ENCODE measurements at places on chromosomes 13 and 19. TPM values are rescaled to one million over a fixed set of nuclear protein-coding genes. Genes with fewer than 3 reads are reported as not detected.

DNA sequence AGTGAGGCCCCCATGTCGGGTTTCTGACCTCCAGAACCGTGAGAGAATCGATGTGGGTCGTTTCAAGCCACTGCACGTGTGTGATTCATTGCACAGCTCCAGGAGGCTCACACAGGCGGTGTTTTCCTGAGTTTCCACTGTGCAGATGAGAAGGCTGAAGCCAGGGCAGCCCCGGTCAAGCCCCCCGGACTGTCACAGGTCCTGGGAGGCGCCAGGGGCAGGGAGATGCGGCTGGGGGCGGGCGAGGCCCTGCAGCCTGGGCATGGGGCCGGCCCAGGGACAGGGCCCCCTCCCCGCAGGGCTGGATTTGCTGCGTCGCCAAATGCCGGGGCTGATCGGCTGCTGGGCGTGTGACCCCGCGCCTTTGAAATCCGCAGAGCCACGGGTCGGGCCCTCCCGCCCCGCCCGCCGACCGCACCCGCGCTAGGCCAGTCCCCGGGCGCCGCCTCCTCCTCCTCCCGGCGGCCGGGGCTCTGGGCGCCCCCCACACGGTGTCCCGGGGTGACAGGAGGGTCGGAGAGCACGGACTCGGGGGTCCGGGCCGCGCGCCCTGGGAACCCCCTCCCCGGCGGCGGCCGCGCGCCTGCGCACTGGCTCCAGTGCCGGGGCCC, 9.9 kb upstream of the MKNK2 start:
- DNase-seq, result no peak

- no peak for DNase-seq
Observed at GRCh38 chr19:5035793-5036697, 67.1 kb downstream of the KDM4B start.

GRCh38 chr13:32056316-32056715, 24.7 kb downstream of the FRY start:
- DNase-seq, result no peak

GRCh38 chr13:107450431-107450830, 764.9 kb downstream of the LIG4 start:
- no peak for DNase-seq

DNA sequence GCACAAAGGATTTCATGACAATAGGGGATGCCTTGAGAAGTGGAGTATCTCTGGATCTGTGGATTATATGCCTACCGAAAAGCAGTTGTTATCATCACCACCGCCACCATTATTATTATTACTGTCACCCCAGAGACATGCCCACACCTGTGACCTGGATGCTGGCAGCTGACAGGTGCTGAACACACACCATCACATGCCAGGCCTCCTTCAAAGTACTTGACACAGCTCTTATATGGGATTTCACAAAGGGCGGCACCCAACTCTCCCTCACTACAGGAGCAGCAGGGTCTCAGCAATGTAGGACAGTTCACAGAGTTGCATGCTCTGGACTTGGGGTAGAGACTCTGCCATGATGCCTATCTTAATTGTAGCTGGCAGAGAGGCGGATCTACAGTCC, 5.6 kb upstream of the GPR42 start:
- DNase-seq, result no peak

DNA sequence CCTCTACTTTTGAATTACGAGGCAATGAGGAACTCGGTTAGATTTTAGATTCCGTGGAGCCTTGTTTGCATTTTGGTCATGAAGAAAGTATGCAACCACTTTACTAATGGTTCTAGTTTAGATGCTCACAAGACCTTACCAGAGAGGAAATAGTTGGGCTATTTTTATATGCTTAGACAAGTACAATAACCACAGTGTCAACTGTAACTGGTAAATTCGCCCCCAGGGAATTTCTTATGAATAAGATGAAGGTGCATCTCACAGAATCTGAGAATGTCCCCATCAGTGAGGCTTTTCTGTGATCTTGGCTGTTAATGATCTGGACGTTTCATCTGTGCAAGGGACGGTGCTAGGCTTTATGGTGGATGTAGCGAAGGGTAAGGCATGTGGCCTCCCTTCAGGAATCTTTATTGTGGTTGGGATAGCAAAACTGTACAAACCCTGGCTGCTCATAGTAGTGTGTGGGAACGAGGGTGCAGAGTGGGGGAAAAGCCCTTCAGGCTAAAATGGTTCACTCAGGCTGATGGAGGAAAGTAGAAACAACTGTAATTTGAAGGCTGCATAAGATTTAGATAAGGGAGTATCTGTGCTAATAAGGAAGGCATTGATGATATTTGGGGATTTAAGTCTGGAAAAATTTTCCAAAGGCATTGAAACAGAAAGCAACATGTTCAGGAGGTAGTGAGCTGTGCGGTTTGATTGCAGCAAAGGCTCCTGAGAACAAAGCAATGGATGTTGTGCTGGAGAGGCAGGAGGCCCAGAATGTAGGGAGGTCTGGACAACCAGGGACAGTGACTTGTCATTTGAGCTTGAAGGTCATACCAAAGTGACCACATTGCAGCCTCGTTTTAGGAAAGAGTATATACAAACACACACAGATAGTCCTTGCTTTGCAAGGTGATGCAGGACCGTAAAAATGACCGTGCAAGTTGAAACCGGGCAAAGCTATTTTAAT, 28.4 kb downstream of the UBAC2 start:
- no peak for DNase-seq

DNA sequence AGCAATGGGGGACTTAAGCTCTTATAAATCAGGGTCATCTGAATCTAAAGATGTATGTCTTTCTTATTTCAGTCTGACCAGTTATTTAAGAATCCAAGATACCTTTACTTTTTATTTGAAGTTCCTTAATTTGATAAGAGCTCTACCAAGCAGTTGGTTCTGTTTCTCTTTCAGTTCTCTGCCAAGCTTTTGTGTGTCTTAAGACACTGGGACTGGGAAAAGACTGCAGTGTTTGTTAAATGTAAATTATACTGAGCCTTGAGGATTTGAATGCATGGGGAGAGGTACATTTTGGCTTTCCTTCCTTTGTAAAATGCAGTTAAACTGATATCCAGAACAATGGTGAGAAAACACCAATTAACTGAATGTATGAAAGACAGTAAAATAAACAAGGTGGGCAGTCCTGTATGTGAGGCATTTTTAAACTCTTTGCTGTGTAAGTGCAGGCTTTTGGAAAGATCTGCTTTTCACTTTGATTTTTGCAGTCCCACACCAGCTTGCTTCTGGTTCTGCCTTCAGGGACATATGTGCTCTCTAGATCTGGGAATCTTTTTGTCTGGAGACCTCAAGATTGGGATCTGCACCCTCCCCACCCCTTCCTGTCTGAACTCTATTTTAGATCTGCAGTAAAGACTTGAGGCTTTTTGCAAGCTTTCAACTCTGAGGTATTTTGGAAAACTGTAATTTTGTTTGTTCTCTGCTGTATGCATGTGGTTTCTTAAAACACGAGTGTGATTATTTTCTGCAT, 77.6 kb downstream of the LRCH1 start:
- no peak for DNase-seq

DNA sequence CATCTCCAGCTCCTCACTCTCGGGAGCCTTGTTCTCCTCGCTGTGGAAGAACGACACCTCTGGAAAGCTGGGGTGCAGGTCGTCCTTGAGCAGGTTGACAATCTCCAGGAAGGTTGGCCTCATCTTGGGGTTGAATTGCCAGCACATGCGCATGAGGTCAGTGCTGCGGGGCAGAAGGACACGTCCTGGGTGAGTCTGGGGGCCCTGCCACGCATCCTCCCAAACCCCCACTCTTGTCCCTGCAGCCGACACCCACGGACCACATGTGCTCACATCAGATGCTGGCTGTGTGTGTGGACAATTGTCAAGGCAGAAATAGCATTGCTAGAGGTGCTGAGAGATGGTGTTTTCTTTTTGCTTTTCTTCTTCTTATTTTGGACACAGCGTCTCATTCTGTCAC, 47.7 kb downstream of the ZNF557 start:
- no peak for DNase-seq

URAD gene
- not detected for polyA plus RNA-seq

PSG3 gene
- 0.16 TPM for polyA plus RNA-seq

MYPOP gene
- polyA plus RNA-seq, result 5.7 TPM

CPB2 gene
- polyA plus RNA-seq, result 0.21 TPM

NOTCH3 gene
- polyA plus RNA-seq, result 123 TPM

ATP4A gene
- not detected for polyA plus RNA-seq

KIR2DL3 gene
- not detected for polyA plus RNA-seq

PTGER1 gene
- 3.2 TPM for polyA plus RNA-seq
